IPS DF 6.9 (cell line): ENCODE measurements at places on chromosomes 5 and 9.
A peak's percentile ranks its signal among the peaks of the same experiment; 100 is the strongest.

DNA sequence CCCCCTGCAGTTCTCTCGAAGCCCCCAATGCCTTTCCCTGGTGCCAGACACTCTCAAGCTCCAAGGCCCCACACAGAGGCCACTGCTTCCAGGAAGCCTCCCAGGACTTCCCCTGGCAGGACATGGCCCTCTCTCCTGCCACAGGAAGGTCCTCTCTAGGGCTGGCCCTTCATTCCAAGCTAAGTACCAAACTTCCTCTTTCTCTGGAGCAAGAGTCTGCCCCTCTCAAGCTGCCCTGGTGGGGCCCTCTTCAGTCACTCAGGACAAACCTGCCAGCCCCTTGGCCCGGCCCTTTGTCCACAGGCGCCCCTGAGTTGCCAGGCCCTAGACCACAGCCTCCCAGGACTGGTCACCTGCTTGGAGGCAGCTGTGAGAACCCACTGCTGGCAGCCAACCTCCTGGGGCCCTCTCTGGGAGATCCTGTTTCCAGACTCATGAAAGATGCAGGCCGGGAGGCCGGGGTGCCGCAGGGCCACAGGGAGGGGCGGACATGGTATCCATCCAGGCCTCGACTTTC is 6.6 kb downstream of the NINJ1 start:
- DNase-seq = no peak

DNA sequence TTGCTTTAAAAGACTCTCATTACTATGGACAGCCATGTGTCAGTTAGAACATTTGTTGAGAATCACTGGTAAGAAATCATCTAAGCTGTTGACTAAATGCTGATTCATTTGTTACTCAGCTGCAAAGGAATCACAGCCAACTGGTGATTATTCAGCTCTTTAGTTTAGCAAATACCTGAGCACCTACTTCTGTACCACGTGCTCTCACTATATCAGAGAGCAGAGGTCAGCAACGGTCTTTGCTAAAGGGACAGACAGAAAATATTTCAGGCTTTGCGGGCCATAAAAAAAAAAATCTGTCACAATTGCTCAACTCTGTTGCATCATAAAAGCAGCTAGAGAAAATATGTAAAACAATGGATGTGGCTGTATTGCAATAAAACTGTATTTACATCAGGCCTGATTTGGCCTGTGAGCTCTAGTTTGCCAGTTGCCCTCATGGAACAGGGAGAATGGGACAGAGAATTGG is 377.6 kb downstream of the DNAH5 start:
- DNase-seq = no peak

- DNase-seq = no peak
These were observed 77.5 kb downstream of the RXRA start for GRCh38 chr9:134403682-134404301.

GRCh38 chr5:133307275-133307674 is 255.5 kb downstream of the HSPA4 start:
- no peak for DNase-seq

GRCh38 chr5:139388198-139388821 is 1.4 kb downstream of the MZB1 start:
- DNase-seq = no peak

- no peak for DNase-seq
These were observed 778.9 kb upstream of the ZNF608 start for GRCh38 chr5:125525356-125525755.

- DNase-seq = no peak
These were observed 51.0 kb downstream of the TMEM245 start for GRCh38 chr9:109068764-109069163.

- no peak for DNase-seq
These were observed 36.4 kb upstream of the NFIB start for GRCh38 chr9:14350349-14350728.

GRCh38 chr9:78238046-78239038 is 2.5 kb downstream of the CEP78 start:
- DNase-seq = no peak

DNA sequence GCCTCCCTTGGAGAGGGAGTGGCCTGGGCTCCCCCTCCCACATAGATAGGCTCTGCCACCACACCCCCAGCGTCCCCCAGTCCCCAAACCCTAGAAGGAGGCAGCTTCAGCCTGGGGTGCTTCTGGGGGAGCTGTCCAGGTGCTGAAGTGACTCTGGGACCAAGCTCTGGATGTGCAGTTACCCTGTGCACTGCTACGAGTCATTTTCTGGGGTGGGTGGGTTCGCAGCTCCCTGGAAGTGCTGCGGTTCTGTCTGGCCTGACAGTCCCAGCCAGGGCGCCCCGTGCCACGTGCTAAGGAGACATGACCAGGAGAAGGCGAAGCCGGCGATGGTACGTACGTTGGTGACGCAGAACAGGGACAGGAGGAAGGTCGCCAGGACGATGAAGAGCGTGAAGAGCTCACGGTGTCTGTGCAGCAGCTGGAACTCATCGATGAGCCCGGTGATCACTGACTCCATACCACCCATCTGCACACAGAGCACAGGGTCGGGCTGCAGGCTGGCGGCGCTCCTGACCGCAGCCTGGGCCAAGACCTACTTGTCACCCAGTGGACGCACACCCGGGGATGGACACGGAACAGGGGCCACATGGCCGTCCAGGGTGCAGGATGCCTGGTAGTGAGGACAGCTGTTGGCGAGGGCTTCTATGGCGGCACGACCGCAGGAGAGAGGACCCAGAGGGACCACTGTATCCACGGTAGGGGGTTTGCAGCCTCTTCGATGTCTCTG is 35.7 kb downstream of the SLC6A3 start:
- no peak for DNase-seq

DNA sequence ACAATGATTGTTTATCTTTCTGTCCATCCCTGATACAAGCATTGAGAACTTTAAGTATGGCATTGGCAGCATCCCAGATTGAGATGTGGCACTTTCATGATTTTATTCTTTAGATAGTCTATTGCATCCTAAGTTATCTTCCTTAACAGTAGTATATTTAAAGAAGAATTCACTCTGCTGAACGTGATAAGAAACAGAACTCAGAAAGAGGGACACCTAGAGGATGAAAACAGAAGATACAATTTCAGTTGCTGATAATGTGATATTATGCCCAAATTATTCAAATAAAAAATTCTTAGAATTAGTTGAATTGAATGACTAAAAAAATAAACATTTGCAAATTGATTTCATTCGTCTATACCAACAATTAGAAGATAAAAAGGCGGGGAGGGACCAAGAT is 218.1 kb upstream of the DMRTA1 start:
- DNase-seq = no peak

DNA sequence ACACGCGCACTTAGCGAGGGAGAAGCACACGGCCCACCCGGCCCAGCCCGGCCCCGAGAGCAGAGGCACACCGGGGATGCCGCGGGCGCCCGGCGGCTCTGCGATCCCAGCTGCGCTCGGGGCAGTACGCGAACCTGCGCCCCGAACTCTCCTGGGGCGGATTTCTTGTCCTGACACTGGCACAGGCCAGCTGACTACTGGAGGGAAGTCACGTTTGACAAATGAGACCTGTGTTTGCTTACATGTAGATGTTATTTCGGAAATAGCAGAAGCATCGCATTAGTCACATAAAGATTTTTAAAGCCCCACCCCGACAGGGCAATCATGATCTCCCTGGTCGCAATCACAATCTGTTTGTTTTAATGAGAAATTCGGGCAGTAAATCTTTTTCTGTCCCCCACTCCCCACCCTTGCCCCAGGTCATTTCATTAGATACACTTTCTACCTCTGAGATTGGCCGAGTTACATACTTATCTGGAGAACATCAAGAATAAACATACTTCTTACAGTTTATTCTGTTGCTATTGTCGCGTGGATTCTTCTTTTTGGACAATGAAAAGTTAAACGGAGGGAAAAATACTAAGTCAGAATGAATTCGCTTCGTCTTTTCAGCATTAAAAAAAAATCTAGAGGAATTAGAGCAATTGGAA is 518.9 kb downstream of the CTNND2 start:
- DNase-seq = no peak

GRCh38 chr5:34499001-34499734 is 157.0 kb upstream of the RAI14 start:
- no peak for DNase-seq

DNA sequence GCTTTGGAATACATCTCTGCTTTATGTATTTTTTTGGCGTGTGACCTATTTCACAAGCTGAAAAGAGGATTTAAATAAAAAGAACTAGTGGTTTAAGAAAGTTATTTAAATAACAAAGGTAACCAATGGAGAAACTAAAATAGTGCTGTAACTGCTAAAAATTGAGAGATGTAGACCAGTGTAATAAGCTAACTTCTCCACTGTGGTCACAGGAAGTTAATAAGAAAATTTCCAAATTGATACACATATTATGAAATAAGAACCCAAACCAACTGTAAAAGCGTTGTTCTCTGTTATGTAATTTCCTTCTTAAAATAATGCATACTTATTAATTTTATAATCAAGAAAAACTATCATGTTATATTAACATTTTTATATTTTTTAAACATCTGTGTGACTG is 29.1 kb upstream of the ZFAND5 start:
- no peak for DNase-seq

- DNase-seq = no peak
These were observed 1.6 kb upstream of the HAPLN1 start for GRCh38 chr5:83721953-83722901.

DNA sequence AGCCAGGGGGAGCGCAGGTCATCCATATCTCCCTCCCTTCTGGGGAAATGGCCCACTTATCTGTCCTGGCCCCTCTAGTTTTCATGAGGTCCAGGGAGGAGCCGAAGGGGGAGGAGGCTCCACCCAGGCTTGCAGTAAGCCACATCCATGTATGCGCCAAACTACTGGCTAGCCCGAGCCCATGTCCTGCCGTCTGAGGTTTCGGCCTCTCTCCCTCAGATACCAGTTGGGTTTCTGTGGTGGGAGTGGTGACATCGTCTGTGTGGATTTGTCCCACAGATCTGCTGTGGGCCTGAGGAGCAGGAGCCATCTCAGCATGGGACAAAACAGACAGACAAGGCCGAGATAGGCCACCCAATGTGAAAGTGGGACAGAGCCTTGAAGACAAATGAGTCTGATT is 78.3 kb upstream of the ORM1 start:
- no peak for DNase-seq

DNA sequence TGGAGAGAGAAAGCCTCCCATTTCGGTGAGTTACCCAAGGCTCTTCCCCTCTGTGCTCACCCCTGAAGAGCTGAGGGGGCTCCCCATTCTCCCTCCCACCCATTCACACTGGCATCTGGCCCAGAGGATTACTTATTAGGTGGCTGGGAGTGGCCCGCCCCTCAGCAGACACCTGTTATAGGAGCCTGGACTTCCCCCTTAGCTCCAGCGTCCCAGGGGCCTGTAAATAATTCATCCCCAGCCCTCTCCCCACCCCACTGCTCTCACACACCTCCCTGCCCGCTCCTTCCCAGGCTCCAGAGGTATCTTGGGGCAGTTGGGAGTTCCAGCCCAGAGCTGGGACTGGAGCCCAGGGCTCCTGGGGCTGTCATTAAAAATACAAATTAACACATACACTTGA is 11.6 kb upstream of the SLC6A7 start:
- DNase-seq = no peak

- peak; percentile 64 for DNase-seq
These were observed 13.0 kb downstream of the SUSD3 start for GRCh38 chr9:93071464-93071863.

DNA sequence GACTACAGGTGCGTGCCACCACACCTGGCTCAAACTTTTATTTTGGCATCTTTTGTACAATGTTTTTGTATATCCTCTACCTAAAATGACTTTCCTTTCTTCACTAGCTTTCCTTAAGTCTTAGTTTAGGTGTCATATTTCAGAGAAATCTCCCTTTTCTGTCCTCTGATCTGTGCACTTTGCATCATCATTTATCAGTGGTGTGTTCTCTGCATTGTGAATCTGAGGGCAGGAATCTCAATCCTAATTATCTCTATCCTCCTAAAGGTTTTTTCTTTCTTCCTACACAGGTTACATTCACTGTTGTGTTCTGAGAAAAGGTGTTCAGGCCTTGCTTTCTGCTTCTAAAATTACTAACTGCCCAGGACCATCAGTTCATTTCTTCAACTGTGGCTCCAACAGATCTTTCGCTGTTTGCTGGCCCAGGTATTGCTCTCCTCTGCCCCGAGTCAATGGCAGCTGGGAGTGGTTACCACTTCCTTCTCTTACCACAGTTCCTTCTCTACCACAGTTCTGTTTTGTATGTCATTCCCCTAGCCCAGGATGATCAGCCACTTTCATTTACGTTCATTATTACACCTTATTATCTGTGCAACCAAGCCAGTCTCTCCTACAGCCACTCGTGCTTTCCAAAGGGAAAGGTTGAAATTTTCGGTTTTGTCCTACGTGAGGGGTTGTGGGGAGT is 14.0 kb downstream of the TGFBR1 start:
- no peak for DNase-seq

DNA sequence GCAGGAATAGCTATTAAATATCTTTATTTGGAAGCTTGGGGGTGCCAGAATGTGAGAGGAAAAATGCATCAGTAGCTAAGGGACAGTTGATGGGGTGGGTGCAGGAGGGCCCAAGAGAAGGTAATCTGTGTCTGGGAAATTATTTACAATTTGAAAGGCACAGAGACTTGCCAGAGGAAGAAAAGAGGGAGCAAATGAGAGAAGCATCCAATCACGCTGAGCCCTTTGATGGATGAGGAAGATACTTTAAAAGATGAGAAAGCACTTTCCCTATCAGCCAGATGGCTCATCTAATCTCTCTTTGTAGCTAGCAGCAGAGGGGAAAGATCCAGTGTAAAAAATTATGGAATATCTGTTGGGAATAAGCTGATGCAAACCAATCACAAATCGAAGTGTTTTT is 57.0 kb upstream of the ABCA1 start:
- no peak for DNase-seq

DNA sequence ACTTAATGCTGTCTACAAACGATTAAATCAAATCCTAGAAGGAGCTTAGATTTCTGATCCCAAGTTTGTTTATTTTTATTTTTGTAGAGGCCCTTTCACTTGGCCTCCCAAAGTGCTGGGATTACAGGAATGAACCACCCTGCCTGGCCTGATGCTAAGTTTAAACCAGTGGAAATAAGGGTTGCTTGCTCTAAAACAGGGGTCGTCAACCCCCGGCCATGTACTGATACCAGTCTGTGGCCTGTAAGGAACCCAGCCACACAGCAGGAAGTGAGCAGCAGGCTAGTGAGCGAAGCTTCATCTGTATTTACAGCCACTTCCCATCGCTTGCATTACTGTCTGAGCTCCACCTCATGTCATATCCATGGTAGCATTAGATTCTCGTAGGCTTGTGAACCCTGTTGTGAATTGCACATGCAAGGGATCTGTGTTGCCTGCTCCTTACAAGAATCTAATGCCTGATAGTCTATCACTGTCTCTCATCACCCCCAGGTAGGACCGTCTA is 11.4 kb downstream of the TTC1 start:
- no peak for DNase-seq
